ENCODE measurements at places on chromosomes 13 and 19.

DNA sequence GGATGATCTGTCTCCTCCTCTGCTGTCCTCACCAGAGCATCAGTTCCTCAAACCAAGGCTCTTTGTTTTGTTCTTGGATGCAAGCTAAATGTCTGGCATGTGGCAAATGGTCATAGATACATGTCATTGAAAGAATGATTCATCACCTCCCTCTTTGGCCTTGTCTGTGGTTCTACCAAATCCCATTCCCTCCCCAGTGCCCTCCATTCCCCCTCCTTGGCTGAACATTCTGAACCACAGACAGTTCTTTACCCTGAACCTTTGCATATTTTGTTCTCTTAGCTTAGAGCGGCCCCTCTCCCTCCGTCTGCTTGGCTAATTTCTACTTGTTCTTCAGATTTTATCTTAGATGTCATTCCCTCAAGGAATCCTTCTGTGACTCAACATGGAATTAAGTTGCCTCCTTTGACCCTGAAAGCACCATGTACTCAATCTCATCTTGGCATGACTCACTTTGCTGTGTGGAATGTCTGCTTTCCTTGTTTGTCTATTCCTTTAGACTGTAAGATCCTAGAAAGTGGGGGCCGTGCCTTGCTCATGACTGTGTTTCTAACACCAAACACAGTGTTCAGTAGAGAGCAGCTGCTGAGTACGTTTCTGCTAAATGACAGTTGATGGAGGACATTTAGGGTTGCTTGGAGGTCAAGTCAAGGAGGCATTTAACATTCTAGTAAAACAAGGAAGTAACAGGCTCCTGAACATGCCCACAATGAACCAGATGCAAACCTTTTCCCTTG is 8.1 kb downstream of the ALOX5AP start:
- DNase-seq, result peak; percentile 95

- DNase-seq, result no peak
These were observed 4.4 kb upstream of the COMP start for GRCh38 chr19:18795540-18795939.

DNA sequence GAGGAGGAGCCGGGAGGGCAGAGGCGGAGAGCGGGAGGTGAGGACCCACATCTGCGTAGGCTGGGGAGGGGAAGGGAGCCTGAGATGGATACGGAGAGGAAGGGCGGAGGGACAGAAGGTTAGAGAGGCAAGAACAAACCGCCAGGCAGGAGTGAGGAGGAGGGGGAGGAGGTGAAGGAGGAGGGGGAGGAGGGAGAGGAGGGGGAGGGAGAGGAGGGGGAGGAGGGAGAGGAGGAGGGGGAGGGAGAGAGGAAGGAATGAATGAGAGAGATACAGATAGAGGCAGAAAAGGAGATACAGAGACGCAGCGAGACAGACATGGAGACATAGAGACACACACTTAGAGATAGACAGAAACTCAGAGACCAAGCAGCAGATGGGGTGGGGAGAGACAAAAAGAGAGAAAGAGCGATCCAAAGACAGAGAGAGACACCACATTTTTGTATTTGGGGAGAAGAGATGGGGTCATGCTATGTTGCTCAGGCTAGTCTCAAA is 782 bp upstream of the CA11 start:
- no peak for DNase-seq

DNA sequence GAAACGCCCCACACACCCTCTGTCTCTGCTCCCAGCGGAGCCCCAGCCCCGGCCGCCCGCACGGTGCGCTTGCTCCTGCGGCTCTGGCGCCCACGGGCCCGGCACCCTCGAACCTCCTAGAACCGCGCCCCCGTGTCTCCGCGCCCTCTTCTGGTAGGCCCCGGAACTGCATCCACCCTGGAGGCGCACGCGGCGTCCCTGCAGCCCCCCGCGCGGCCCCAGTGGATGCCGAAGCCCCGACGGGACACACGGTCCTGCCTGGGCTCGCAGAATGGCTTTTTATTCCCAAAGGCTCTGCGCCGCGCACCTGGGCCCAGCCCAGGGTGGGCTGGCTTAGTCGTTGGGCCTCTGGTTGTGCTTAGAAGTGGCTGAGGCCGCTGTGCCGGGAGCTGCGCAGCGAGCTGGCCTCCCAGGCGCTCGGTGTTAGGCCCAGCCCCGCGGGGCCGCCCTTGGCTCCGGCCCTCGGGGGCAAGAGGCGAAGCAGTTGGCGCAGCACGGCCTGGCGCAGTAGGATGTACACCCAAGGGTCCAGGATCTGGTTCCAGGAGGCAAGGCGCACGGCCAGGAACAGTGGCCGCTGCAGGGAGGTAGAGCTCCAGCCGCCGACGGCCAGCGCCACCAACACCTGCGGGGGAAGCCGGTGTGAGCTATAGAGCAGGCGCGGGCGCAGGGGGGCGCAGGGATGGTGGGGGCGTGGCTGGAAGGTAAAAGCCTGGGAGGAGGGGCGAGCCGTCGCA is 2.8 kb downstream of the PTGER1 start:
- DNase-seq, result no peak

DNA sequence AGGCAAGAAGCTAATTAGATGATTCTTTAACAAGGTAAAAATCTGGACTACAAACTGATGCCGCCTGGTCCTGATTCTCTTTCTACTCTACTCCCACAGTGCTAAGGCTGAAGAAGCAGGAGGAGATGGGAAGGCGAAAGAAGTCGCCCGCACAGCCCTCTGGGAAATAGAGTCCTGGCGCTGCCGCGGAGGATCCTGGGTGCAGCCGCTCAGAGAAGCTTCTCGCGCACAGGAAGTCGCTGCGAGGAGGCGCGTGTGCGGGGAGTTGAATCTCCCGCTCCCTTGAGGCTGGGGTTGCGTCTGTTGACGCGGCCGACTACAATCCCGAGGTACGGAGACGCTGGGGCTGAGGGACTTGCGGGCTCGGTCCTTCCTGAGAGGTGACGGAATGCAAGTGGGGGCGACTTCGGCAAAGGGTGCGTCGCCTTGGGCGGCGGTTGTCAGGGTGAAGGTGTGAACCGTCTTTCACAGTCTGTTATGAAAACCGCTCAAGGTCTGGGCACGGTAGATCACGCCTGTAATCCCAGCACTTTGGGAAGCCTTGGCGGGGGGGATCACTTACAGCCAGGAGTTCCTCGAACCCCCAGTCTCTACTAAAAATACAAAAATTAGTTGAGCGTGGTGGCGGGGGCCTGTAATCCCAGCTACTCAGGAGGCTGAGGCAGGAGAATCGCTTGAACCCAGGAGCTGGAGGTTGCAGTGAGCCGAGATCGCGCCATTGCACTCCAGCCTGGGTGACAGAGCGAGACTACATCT is at the start of gene ZNF473:
Gene ZNF473, plus strand, starts transcription at position 212 of the 756 bp plus-strand sequence. CDS start 5,078 bp downstream, outside the sequence.
- DNase-seq, result peak; percentile 95

- no peak for DNase-seq
These were observed 9.3 kb downstream of the SHKBP1 start for GRCh38 chr19:40585982-40586422.

DNA sequence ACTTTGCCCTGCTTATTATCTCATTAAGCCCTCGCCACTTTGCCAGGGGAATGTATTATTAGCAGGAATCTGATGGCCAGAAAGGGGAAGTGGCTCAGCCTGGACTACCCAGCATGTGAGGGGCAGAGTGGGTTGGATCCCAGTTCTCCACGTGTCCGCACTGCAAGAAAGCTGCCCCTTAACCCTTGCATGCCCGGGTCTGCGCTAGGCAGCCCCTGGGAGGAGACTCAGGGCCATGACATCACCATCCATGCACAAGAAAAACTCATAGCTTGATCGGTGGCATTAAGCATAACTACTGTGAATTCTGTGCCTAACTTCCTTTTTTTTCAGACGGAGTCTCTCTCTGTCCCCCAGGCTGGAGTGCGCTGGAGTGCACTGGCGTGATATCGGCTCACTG is 8.9 kb downstream of the CACNG8 start:
- DNase-seq, result no peak

- peak; percentile 17 for DNase-seq
These were observed 531.7 kb downstream of the MYO16 start for GRCh38 chr13:109160887-109161669.

GRCh38 chr13:107351305-107351704 is 783.4 kb upstream of the ARGLU1 start:
- no peak for DNase-seq

- no peak for DNase-seq
These were observed 12.2 kb upstream of the CACNG6 start for GRCh38 chr19:53978975-53979801.

GRCh38 chr13:35474496-35475211 is 1.8 kb downstream of the MAB21L1 start:
- DNase-seq, result no peak

- no peak for DNase-seq
These were observed 5.6 kb upstream of the PKN1 start for GRCh38 chr19:14427461-14427860.

- no peak for DNase-seq
These were observed 8.8 kb downstream of the SPPL2B start for GRCh38 chr19:2337329-2337707.

DNA sequence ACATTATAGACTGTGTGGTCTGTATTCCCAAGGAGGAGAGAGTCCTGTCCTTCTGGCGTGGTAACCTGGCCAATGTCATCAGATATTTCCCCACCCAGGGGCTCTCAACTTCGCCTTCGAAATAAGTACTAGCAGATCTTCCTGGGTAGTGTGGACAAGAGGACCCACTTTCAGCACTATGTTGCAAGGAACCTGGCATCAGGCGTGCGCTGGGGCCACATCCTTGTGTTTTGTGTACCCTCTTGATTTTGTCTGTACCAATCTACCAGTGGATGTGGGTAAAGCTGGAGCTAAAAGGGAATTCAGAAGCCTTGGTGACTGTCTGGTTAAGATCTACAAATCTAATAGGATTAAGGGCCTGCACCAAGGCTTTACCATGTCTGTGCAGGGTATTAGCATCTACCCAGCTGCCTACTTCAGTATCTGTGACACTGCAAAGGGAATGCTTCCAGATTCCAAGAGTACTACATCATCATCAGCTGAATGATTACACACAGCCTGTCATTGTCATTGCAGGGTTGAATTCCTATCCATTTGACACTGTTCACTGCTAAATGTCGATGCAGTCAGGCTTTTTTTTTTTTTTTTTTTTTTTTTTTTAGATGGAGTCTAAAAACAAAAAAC is 148.0 kb downstream of the PRR20E start:
- no peak for DNase-seq

DNA sequence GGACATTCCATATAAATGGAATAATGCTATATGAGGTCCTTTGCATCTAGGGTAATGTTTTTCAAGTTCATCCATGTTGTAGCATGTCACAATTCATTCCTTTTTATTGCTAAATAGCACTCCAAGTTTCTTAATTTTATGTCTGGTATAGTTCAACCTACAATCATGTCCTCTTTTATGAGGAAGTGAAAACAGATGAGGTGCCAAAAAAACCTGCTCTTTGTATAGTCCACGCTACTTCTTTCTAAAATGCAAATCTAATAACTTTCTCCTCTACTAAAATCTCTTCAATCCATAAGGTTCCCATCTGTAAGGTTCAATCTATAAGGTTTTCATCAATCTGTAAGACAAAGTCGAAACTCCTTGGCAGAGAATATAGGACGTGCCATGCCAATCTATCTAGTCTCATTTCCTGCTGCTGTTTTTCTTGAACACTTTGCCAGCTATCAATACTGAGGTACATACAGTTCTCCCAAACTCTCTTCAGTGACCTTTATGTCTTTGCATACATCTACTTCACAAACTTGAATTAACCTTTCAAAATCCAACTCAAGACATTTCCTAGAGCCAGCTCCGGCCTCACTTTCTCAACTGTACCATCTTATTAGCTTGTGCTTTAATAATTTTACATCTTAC is 33.7 kb downstream of the INTS6 start:
- DNase-seq, result no peak

GRCh38 chr13:85665286-85665685 is 133.9 kb downstream of the SLITRK6 start:
- peak; percentile 63 for DNase-seq

GRCh38 chr19:13165162-13165997 is 15.2 kb downstream of the IER2 start:
- DNase-seq, result no peak

DNA sequence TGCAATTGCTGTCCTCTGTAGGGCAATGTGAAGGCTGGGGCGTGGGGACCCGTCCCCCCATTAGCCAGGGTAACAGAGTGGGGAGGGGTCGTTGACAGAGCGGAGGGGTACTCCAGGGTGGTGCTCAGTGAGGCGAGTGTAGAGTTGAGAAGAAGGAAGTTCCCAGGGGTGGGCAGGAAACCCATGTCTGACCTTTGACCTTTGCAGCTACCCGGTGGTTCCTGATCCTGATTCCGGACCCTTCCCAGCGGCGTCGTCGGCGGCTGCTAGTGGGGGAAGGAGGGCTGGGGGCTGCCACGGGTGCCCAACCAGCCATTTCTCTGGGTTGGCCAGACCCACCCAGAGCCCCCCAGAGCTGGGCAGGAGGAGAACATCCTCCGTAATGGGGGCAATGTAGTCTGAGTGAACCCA is 2.1 kb upstream of the PLVAP start:
- DNase-seq, result no peak

- DNase-seq, result no peak
These were observed 95.2 kb downstream of the ELF1 start for GRCh38 chr13:40923867-40924266.

GRCh38 chr19:15529774-15530372 is 21.5 kb downstream of the CYP4F22 start:
- DNase-seq, result peak; percentile 75

DNA sequence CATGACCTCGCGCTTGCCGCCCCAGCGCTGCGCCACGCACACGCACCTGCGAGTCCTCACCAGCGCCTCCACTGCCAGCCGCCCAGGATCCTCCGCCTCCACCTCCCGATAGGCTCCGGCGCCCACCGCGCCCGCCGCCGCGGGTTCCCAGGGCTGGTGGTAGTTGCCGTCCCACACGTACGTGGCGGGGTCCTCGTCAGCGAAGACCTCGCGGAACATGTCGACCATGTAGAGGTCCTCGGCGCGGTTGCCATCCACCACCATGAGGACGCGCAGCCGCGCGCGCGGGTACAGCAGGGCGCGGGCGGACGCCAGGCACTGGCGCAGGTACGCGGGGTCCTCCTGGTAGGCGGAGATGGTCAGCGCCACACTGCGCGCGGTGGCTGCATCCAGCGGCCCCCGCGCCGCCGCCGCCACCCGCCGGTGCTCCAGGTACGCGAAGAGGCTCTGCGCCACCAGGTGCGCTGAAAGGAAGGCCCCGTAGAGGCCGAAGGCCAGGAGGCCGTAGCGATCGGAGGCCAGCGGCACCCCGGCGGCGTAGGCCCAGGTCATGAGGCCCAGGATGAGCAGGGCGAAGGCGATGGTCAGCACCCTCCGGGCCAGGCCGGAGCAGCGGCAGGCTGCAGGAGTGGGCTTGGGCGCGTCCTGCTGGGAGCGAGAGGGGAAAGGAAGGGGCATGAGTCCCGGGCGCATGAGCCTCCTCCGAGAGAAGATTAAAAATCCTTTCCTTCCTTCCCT is 4.4 kb downstream of the HAS1 start:
- DNase-seq, result no peak

DNA sequence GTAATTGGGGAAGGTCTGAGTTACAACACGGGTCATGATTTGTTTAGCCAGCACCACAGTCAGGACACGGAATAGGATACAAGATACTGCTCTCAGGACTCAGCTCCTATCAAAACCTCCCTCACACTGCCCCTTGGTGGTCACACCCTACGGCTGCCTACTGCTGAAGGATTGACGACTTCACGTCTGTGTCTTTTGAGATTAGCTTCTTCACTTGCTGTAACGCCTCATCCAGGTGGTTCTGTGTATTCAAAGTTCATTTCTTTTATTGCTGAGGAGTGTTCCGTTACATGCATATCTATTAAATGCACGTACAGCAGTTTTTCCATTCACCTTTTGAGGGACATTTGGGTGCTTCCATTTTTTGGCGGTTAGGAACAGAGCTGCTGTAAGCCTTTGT is 46.3 kb downstream of the URI1 start:
- no peak for DNase-seq

- DNase-seq, result no peak
These were observed 21.6 kb downstream of the CAPS start for GRCh38 chr19:5935473-5936291.
